Activated CD4-positive, alpha-beta T cell treated with anti-CD3 and anti-CD28 coated beads, Interleukin-2, amount 10 ng/mL, durations not matched to agents 24 days and 14 days (primary cell): ENCODE measurements at places on chromosomes 6 and 20. TPM values are rescaled to one million over a fixed set of nuclear protein-coding genes. Genes with fewer than 3 reads are reported as not detected.

EYS gene
- total RNA-seq, result not detected in 2 replicates

THBS2 gene
- not detected in 2 replicates for total RNA-seq

NUP153 gene
- 108 and 109 TPM in 2 replicates for total RNA-seq

DNA sequence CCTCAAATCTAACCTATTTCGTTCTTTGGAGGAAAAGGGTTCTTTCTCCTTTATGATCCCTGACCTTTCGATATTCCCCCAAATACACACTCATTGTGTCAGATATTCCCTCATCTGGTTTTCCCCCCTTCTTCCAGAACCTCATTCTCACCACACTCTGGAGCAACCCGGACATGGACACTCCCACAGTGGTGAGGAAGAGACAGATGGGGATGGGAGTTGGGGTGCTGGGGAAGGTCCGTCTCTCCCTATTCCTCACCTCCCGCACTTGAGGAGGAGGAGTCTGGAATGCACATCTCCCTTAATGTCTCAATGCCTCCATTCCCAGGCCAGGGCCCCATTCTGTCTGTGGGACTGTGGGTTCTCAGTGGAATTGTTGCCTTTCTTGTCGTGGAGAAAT, 1.3 kb downstream of the SLC39A7 start:
- H3K4me1 ChIP-seq, result peaks cover 72% of the 10 kb centered on the region
- H3K27me3 ChIP-seq, result no peaks in the 10 kb centered on the region
- DNase-seq, result no peak
- H3K4me3 ChIP-seq, result peak overlapping the region; percentile 100
- H3K36me3 ChIP-seq, result peaks cover 54% of the 10 kb centered on the region
- peak overlapping the region; percentile 97 for H3K27ac ChIP-seq

DNA sequence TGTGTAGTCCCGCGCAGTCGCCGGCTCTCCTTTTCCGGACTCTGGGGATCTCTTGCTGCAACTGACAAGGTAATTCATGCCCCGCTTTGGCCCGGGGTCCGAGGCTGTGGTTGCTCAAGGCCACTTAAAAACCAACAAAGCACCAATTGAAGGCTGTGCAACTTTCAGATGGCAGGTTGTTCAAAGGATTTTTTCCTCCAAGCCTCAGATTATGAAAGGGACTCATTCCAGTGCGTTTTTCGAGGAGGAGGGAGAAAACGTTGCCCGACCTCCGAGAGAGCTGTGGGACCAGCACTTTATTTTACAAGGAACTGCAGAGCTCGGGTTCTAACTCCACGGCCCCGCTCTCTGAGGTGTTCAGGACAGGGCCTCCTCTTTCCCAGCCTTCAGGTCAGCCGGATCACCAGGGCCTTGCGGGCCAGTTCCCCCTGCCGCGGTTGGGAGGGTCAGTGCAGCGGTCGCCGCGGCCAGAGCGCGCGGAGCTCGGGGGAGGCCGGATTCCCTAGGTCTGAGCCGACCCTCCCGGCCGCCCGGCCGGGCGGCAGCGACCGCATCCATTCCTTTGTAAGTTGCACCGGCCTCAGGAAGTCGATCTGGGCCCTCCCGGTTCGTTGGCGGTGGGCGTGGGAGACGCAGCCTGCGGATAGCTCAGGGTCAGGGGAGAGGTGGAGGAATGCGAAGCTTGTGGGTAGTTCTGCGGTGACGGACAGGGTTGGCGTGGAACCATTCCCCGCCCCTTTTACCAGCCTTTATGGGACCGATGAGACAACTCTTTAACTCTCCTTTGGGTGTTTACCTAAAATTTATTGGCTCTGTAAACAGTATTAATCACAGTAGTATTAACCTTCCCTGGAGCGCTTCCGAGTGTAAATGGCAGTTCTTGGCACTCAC, 1.6 kb downstream of the UTRN start:
- peak overlapping the region; percentile 18 for H3K27ac ChIP-seq
- H3K27me3 ChIP-seq, result peaks cover 40% of the 10 kb centered on the region
- peak; percentile 61 for DNase-seq
- H3K36me3 ChIP-seq, result no peaks in the 10 kb centered on the region
- peak overlapping the region; percentile 91 for H3K4me3 ChIP-seq

- no peak overlapping the region for H3K4me3 ChIP-seq
- H3K27me3 ChIP-seq, result peaks cover 8% of the 10 kb centered on the region
- no peak overlapping the region for H3K27ac ChIP-seq
- DNase-seq, result no peak
- H3K4me1 ChIP-seq, result no peaks in the 10 kb centered on the region
These were observed 15.2 kb downstream of the DDO start for GRCh38 chr6:110400208-110400607.

- H3K36me3 ChIP-seq, result no peaks in the 10 kb centered on the region
- no peak overlapping the region for H3K27ac ChIP-seq
- no peaks in the 10 kb centered on the region for H3K27me3 ChIP-seq
- H3K4me1 ChIP-seq, result peaks cover 3% of the 10 kb centered on the region
- no peak overlapping the region for H3K4me3 ChIP-seq
- DNase-seq, result no peak
These were observed 136.1 kb upstream of the THEMIS start for GRCh38 chr6:128036808-128037570.

- no peak overlapping the region for H3K27ac ChIP-seq
- no peaks in the 10 kb centered on the region for H3K36me3 ChIP-seq
- H3K27me3 ChIP-seq, result no peaks in the 10 kb centered on the region
- no peaks in the 10 kb centered on the region for H3K4me1 ChIP-seq
- peak; percentile 21 for DNase-seq
- H3K4me3 ChIP-seq, result no peak overlapping the region
These were observed 389.1 kb upstream of the CHD6 start for GRCh38 chr20:42007251-42007650.

DNA sequence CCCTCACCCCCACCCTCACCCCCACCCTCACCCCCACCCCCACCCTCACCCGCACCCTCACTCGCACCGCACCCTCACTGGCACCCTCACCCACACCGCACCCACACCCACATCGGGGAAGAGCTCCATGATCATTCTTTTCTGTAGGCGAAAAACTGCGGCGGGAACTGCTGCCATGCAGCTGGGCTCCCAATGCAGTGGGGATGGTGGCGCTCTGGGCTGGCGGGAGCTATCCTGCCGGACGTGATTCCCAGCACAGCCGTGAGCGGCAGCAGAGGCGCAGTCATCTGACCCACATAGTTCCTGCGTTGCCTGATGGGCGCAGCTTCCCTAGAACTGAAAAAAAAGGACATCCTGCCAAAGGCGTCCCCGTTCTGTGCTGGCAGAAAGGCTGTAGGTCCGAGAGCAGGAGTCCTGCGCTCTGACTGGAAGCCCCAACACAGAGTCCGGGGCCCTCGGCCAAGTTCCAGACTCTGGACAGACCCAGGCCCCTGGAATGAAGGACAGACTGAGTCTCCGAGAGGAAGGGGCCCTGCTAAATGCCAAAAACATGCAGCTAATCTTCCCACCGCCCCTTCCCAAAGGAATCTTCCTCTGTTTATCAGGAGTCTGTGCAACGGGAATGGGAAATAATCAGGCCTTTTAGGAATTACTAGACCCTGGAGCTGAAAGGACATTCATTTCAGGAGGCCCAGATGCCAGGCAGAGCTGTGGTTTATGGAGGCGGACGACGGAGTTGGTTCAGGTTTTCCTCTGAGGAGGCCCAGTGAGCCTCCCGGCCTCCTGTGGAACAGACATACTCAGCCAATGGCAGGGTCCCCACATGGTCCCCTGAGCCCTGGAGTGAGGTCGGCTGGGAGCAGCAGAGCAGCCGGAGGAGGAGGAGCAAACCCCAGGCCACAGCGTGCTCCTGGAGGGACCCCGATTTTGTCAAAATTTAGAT, 14.1 kb upstream of the TCFL5 start:
- DNase-seq, result peak; percentile 67
- no peak overlapping the region for H3K4me3 ChIP-seq
- peaks cover 3% of the 10 kb centered on the region for H3K36me3 ChIP-seq
- H3K27ac ChIP-seq, result peak overlapping the region; percentile 60

- no peak overlapping the region for H3K4me3 ChIP-seq
- no peak overlapping the region for H3K27ac ChIP-seq
- no peaks in the 10 kb centered on the region for H3K36me3 ChIP-seq
- no peaks in the 10 kb centered on the region for H3K27me3 ChIP-seq
- DNase-seq, result no peak
These were observed 81.6 kb downstream of the MANEA start for GRCh38 chr6:95658886-95659285.

- no peak for DNase-seq
- H3K4me1 ChIP-seq, result peaks cover 50% of the 10 kb centered on the region
- H3K36me3 ChIP-seq, result peaks cover 57% of the 10 kb centered on the region
- no peaks in the 10 kb centered on the region for H3K27me3 ChIP-seq
These were observed 18.8 kb downstream of the RBL1 start for GRCh38 chr20:37077009-37077408.

DNA sequence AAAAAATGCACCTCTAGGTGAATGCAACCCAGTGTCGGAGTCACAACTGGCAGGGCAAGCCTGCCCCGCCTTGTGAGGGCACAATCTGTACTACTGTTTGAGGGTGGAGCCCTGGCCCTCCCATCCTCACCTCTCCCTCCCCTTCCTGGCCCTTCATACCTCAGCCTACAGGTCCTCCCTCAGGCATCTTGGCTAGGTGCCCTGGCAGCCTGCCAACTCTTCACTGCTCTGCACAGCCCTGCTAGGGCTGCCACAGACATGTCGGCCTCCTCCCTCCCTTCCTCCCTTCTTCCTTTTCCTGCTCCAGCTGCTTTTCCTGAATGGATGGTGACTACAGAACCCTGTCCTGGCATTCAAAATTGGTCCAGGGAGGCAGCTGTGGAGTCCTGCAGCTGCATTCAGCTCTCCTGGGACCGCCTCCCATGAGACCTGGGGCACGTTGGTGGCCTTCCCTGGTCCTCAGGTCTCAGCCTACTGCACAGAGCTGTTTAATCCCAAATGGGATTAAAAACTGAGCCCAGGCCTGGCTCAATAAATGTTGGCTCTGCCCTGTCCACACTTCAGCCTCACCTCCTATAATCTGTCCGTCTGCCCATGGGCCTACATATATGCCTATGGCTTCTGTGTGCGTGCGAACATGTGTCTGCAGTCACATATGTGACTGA, 52.7 kb downstream of the CDH22 start:
- H3K4me3 ChIP-seq, result no peak overlapping the region
- no peak overlapping the region for H3K27ac ChIP-seq
- no peaks in the 10 kb centered on the region for H3K36me3 ChIP-seq
